Activated CD8-positive, alpha-beta memory T cell treated with anti-CD3 and anti-CD28 coated beads for 1 hour (primary cell): ENCODE measurements at places on chromosomes 7 and 10.

DNA sequence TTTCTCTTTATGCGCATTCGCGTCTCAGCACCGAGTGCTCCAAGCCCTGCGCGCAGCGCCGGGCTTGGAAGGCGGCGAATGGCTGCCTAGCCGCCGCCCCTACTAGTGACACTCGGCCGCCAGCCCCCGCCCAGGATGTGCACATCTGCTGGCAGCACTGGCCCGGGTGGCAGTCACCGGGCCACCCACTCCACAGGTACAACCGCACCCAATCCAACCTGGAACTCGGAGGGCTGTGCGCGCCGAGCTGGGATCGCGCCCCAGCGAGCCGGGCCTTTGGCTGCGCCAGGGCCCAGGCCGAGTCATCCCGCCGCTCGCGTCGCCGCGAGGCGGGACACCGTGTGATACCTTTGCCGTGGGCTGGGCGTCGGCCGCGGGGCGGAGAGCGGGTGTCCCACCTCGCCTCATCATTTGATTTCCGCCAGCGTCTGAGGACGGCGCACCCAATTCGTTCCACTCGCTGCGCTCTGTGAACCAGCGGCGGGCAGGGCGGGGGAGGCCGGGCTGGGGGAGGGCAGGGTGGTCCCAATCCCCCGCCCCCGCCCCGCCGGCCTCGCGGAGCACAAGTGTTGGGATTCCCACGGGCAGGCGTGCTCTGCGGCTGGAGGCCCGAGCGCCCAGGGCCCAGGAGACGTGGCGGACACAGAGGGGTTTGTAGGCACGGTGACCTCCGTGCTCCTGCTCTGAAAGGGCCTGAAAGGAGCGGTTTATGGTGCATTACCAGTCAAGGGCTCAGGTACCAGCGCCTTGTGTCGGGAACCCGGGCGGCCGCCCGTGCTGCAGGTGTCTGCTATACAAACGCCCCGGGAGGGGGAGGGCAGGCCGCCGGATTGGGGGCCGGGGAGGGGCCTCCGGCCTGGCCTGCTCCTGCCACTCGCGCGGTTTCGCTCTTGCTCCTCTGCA is 17.8 kb upstream of the PTF1A start:
- DNase-seq = no peak

DNA sequence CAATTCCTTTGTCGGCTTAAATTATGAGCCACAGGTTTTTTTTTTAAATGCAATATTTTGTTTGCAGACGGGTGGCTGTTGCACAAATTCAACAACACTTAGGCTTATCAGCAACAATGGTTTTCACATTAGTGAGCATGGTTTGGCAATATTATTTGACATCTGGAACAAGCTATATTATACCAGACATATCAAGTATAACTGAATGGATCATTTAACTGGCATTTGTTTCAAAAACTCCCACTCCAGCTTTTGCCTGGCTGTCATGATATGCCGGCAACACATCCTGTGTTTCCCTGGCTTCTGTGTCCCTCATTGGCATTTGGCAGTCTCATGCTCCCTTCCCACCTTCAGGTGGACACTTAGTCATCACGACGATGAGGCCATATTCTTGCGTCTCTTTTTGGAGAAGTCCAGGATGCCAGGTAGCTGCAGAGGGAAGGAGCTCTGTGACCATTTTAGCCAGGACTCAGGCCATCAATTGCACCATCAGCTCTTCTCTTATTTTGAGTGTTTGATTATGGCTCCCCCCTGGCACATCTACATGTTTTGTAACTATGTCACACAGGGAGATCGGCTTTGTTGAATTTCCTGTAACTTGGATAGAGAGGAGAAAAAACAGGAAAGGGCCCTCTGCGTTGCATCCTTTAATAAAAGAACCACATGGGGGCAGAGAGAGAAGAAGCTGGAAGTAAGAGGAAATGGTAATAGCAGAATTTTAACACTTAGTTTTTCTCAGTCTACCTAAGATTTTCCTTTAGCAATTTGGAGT is 413.9 kb downstream of the LRMDA start:
- no peak for DNase-seq

DNA sequence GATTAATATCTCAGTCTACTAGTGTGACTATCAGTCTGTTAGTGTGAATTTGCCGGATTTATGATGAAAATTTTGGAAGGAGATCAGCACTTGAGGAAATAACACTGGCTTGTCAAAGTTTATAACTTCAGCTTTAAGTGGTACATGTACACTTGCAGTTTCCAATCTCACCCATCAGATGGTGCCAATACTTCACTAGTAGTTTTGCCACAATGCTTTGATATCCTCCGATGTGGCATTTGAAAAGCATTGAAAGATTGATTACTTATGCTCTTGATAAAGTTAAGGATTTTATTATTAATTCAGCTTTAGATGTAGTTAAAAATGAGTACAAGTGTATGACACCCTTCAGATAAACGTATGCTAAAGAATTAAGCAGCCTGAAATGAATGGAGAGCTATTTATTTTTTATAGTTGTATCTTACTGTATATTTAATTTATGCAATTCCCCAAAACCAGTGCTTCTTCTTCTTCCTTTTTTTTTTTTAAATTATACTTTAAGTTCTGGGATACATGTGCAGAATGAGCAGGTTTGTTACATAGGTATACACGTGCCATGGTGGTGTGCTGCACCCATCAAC is 98.2 kb downstream of the ANLN start:
- no peak for DNase-seq

DNA sequence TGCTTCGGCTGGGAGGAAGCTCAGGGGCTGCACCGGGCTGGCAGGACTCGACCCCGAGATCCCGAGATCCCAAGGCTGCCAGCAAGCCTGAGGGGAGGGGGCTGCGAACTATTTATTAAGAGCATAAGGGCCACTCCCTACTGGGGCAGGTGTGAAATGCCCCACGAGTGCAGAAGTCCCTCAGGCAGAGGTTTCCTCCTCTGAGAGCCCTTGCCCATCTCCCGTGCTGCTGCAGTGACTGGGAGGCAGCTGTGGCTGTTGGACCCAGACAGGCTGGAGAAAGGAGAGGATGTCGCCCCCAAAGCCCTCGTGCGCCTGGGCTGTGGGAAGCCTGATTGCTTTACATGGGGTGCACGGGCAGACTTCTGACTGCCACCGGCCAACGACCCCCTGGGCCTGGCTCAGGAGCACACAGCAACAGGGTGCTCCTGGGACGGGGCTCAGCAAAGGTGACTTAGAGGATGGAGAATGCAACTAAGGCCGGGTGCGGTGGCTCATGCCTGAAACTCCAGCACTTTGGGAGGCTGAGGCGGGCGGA is 39.8 kb downstream of the RGS10 start:
- DNase-seq = no peak

DNA sequence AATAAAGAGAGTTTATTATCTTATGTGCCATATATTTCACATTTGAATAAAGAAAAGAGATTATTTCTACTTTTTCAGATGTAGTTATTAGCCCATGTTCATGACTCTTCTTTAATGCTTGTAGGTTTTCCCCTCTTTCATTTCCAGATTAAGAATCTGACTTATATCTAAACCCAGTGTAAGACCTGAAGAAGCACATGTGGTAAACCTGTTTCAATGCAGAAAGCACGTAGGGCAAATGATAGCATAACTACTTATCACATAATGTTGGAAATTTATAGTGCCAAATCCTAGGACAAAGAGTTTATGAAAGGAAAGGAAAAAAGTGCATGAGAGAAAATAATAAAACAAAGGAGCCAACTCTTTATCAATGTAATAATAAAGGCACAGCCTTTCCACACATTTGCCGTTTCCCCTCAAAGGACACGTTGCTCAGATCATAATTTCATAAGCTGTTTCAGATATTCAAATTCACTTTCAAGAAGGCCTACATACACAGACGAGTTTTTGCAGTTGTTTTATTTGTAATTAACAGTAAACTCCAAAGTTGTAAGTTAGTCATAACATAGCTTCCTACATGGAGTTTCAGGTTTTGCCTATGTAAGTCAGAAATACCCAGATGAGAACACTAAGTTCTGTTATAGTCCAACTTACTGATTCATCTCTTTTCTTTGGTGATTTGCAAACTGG is 88.8 kb upstream of the MDFIC start:
- no peak for DNase-seq

GRCh38 chr10:132290631-132291030 is 17.1 kb downstream of the STK32C start:
- no peak for DNase-seq

DNA sequence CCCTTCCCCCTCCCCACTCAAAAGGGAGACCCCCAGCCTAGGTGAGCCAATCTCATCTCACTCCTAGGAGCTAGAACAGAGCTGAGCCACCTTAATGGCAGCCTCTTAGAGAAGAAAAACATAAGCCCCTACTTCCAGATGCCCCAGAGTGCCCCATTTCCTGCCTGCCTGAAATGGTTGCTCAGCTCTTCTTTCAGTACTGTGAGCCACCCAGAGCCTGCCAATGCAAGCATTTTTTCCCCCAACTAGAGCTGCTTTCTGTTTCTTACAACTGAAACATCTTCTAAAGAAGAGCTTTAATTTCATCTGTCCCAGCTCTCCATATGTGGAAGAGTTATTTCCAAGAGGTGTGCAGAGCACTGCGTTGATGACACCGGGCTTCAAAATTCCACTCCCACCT is 136.7 kb downstream of the PLPP4 start:
- no peak for DNase-seq

DNA sequence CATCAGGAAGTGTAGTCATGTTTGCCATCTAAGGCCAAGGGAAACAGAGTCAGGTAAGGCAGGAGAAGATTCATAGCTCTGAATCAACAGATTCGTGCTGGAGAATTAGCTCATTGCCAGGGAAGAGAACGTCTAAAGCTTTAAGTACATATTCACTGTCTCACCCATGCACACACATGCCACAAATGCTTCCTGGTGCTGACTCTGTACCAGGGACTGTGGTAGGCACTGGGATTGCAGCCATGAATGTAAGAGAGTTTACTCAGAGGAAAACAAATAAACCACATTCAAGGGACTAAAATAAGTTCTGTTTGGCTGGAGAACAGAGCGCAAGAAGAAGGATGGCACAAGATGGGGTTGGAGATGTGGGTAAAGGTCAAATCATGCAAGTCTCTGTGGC is 89.8 kb upstream of the HPS1 start:
- DNase-seq = no peak

DNA sequence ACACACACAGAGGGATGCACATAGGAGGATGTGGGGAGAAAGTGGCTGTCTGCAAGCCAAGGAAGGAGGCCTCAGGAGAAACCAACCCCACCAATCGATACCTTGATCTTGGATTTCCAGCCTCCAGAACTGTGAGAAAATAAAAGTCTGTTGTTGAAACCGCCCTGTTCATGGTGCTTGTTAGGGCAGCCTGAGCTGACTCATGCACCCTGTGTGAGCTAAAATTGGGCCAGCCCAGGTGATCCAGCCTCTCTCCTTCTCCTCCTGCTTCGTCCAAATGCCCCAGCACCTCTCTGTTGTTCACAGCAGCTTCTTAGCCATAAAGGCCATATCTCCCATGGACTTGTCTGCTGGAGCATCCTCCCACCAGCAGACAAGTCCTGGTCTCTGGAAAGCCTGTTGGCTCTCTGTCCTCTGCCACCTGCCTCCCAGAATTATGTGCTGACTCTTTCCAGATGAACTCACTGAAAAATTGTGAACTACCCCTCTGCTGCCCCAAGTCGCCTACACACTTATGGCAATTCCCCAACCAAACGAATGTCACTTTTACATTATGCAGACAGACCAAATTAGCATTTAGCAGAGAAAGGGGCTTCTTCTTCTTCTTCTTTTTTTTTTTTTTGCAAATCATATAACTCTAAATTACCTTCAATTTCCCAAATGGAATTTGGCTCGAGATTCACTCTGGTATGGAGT is 30.2 kb upstream of the CARD11 start:
- DNase-seq = no peak

- DNase-seq = no peak
Observed at GRCh38 chr10:124207391-124207790, 114.0 kb upstream of the CHST15 start.

- no peak for DNase-seq
Observed at GRCh38 chr10:85362401-85362800, 1004.2 kb downstream of the GRID1 start.

DNA sequence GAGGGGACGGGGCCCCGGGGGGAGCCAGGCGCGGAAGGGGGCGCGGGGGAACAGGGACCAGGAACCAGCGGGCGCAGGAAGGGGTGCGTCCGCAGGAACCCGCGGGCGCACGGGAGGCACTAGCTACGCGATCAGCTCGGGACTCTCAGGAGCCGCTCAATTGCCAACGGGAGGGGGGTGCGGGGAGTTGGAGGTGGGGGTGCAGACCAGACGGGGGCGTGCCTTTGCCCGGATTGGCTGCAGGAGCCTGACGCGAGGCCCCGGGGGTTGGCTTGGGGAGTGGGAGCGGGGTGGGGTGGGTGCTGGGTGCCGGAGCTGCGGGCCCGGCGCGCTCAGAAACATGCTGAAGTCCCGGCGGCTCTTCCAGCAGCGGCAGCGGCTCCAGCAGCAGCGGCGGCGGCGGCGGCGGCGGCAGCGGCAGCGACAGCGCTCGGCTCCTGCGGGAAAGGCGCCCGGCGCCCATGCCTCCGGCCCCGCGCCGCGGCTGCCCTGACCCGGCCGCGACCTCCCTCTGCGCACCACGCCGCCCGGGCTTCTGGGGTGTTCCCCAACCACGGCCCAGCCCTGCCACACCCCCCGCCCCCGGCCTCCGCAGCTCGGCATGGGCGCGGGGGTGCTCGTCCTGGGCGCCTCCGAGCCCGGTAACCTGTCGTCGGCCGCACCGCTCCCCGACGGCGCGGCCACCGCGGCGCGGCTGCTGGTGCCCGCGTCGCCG is at the start of gene ADRB1:
TSS of gene ADRB1 (plus strand) at position 335 of the 715 bp plus-strand sequence. CDS start at position 602, 267 bp downstream.
- DNase-seq = no peak
